ENCODE measurements at places on chromosomes 16 and 17.

DNA sequence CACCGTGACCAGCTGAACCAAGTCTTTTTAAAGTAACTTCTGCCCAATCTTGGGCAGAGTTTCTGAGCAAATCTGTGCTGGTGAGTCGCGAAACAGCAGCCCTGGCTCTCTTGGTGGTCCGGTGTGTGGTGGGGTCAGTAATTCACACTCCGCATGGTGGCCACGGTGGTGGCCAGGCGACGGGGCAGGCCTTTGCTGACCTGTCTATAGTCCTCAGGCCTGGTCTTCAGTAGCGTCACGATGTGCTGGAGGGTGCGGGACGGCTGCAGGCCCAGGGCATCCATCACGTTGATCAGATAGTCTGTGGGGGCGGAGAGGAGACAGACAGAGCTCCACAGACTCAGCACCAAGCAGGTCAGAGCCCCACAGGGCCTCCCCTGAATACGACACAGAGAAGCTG lies 64.2 kb downstream of the COG7 start:
- no peak for DNase-seq

GRCh38 chr16:57620335-57621231 lies 7.8 kb upstream of the ADGRG1 start:
- no peak for DNase-seq

GRCh38 chr17:28796062-28796461 lies 46.5 kb downstream of the FAM222B start:
- no peak for DNase-seq

DNA sequence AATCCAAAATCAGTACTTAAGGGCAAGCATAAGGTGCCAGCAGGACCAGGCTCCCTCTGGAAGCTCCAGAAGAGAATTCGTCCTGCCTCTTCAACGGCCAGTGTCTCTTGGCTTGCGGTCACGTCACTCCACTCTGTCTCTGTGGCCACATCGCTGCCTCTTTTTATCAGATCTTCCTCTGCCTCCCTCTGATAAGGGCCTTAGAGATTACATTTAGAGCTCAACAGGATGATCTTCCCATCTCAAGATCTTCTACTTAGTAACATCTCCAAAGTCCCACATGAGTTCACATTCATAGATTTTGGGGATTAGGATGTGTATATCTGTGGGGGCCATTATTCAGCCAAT lies 16.9 kb downstream of the MPG start:
- DNase-seq, result no peak

GRCh38 chr17:353213-353837 lies 718 bp upstream of the RPH3AL start:
- DNase-seq, result no peak

DNA sequence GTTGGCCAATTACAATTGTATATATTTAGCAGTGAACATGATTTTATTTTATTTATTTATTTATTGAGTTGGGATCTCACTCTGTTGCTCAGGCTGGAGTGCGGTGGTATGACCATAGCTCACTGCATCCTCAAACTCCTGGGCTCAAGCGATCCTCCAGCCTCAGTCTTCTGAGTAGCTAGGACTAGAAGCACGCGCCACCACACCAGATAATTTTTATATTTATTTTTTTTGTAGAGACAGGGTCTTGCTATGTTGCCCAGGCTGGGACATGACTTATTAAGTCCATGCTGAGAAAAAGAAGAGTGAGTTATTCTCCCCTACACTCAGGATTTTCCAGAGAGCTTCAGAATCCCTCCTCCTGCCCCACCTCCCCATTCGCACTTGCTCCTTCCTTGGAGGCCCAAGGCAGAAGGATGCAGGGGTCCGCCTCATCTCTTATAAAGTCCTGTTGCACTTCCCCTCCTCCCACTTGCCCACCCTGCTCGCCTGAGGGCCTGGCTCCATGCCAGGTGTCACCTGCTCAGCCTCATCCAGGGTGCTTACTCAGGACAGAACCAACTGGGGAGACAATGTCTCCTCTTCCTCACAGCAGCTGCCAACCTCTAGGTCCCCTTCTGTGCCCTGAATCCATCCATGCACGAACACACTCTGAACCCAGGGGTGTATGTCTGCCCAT lies 16.1 kb upstream of the SP2 start:
- DNase-seq, result no peak

All from AG09309 (cell line).